Substantia nigra (tissue), 51 donors: ENCODE measurements at places on chromosomes 4 and X.

DNA sequence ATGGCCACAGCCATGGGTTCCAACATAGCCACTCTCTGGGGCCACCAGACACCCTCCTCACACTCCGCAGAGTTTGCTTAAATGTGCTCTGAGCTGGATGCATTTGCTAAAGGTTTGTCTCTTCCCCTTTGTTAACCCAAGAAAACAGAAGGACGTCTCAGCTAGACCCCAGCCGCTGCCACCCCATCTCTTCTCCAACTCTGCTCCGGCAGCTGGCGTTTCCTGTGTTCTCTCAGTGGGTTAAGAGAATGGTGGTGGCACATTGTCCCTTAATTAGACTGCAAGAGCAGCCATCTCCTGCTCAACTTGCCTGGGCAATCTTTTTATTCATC lies 43.7 kb upstream of the FAM9C start:
- DNase-seq, result no peak

DNA sequence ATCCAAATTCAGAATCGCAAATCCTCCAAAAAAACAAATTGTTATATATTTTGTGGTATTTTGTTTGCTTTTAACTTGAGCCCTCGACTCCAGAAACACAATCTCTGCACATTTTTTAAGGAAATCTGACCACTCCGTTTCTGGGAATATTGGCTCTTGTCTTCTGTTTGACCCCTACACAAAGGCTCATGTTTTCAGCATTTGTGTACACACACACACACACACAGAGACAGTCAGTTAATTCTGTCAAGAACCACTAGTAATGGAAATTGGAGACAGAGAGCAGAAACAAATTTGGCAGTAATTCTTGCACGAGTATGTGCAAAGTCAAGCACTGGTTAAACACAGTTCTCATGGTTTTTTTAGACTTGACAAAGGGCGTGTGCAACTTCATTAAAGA lies 115.4 kb downstream of the AFAP1 start:
- DNase-seq, result no peak

- DNase-seq, result peak; percentile 23
These were observed 13.9 kb upstream of the PRDM8 start for GRCh38 chr4:80183250-80184052.

DNA sequence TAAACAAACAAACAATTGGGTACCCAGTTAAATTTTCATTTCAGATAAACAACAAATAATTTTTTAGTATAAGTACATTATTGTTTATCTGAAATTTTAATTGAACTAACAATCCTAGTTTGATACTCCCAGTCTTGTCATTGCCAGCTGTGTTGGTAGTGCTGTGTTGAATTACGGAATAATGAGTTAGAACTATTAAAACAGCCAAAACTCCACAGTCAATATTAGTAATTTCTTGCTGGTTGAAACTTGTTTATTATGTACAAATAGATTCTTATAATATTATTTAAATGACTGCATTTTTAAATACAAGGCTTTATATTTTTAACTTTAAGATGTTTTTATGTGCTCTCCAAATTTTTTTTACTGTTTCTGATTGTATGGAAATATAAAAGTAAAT lies 2.9 kb downstream of the CXCL8 start:
- DNase-seq, result no peak

GRCh38 chr4:80646061-80646460 lies 310.5 kb downstream of the CFAP299 start:
- DNase-seq, result no peak
